ENCODE measurements at places on chromosomes 5 and 9.

GRCh38 chr5:31329715-31330114 is 136.2 kb downstream of the CDH6 start:
- no peak for DNase-seq

GRCh38 chr9:7137040-7137439 is 379.3 kb downstream of the KDM4C start:
- DNase-seq = no peak

GRCh38 chr5:114185274-114185673 is 176.6 kb upstream of the KCNN2 start:
- no peak for DNase-seq

- no peak for DNase-seq
Observed at GRCh38 chr9:105030285-105030684, 102.3 kb upstream of the ABCA1 start.

GRCh38 chr5:159820692-159821091 is 95.6 kb upstream of the ADRA1B start:
- DNase-seq = no peak

GRCh38 chr5:169270827-169271226 is 30.1 kb downstream of the SLIT3 start:
- DNase-seq = no peak

GRCh38 chr5:142639455-142639854 is 46.4 kb downstream of the FGF1 start:
- DNase-seq = no peak

DNA sequence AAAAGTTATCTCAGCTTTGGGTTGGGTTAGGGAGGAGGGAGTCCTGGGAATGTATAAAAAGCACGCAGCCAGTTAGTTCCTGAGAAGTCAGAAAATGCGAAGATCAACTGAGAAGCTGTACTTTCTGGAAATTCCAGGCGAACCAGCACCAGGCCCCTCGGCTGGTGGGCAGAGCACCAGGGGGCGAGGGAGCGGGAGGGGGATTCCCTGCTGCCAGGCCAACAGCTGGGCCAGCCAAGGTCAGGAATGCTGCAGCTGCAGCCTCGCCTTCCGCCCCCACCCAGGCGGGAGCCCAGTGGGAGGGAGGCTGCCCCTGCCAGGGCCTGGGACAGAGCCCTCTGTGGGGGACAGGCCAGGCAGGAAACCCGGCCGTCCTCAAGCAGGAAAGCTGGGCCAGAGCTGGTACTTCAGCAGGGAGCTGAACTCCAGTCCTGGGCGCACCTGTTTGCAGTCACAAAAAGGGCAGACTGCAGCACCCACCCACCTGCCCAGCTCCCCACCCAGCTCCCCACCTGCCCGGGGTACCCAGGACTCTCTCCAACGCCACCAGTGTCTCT is 35.5 kb downstream of the VAV2 start:
- DNase-seq = no peak

DNA sequence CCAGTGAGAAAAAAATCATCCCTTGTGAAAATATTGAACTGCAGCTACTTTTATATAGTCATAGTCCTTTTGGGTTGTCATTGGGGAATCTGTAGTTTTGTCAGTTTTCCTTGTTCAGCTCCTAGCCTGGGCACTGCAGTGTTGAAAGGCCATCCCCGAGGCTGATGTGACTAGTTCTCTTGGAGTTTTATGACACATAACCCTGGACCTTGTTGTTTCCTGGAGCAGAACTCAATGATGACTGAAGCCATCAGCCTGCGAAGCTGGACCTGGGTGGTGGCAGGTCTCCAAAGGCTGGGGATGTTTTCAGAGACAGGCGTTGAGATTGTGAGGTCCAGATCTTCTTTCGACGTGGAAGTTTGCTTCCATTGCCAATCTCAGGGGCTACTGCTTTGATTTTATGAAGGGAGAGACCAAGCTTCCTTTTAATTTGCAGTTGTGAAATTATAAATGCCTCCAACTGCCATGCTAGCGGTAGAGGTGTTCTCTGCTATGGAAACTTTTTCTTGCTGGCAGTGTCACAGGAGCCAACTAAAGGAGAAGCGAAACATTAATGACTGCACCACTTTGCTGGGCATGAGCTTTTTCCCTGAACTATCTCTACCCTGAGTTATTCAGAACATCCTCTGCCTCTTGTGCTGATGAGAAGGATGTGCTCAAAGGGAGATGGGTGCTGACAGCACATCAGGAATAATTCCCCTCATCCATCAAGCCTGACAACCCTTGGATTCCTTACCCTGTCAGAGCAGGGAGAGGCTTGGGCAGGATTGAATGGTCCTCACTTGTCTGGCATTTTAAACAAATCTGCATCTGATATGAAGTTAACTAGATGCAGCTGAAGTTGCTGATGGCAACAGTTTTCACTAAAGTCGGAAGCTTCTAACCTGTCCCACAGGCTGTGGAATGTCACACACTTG is 209.6 kb downstream of the MAST4 start:
- DNase-seq = no peak

GRCh38 chr5:143755966-143756365 is 56.0 kb upstream of the HMHB1 start:
- no peak for DNase-seq

- DNase-seq = no peak
Observed at GRCh38 chr9:117224695-117225094, 190.2 kb downstream of the ASTN2 start.

DNA sequence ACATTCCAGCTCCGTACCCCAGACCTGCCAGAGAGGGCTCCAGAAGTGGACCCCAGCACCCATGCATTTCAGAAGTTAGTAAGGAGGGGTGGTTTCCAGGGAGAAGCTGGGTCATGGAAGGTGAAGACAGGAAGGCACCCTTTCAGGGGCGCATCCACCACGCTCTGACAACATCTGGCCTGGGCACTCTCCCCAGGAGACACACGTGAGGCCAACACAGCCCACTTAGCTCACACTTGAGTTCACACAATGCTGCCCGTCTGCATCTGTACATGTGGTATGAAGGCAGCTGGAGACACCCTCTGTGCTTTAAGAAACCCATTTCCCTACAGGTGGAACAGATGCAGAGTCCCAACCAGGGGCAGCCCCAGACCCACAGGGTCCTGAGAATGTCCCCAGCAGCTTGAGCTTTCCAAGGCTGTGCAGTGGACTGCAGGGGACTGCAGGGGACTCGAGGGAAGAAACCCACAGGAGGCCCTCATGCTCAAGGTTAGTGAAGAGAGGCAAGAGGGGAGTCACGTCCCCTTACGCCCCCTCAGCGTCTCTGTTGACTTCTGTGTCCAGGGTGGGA is 326.8 kb upstream of the IRX1 start:
- no peak for DNase-seq

- no peak for DNase-seq
Observed at GRCh38 chr9:35254237-35254636, 92.4 kb downstream of the UNC13B start.

DNA sequence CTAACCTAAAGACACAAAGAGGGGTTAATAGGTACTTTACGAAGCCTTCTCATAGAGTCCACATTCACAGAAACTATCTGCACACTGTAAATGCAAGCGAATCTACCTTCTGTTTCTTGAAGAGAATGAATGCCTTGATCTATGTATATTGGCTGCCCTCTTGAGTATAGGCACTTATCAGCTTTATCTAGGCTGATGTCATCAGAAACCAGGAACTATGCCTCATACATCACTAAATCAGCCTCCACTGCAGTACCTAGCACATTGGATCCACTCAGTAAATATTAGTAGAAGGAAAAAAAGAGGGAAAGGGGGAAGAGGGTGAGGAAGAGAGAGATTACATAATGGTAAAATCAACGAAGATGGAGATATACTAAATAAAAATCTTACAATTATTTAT is 477.1 kb downstream of the CAAP1 start:
- DNase-seq = no peak

GRCh38 chr5:125394661-125395280 is 648.3 kb upstream of the ZNF608 start:
- no peak for DNase-seq

GRCh38 chr9:120555839-120556238 is 24.1 kb downstream of the CDK5RAP2 start:
- no peak for DNase-seq

DNA sequence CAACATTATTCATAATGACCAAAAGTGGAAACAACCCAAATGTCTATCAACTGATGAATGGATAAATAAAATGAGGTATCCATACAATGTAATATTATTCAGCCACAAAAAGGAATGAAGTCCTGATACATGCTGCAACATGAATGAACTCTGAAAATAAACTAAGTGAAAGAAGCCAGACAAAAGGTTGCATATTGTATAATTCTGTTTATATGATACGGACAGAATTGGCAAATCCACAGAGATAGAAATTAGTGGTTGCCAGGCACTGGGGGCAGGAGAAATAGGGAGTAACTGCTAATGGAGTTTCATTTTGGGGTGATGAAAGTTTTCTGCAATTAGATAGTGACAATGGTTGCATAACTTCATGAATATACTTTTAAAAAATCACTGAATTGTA is 47.0 kb downstream of the KIF24 start:
- DNase-seq = no peak

- DNase-seq = no peak
Observed at GRCh38 chr9:34547960-34548611, 25.3 kb upstream of the ENHO start.

DNA sequence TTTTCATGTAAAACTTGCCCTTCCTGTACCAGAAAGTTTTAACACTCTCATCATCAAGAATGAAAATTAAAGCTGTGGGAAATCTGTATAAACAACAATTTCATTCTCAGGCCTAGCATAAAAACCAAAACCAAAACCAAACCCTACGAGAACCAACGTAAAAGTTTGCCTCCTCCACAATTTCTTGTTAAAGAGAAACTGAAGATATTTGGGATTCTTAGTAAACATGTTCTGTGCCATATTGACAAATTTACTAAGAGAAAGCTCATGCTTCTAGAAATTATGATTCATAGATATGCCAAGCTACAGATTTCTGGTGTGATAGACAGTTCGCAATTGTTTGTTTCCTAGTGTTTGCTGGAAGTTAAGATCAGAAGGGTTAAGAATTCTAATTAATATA is 801.0 kb upstream of the NUDT12 start:
- no peak for DNase-seq

GRCh38 chr5:41452506-41452905 is 57.9 kb downstream of the PLCXD3 start:
- DNase-seq = no peak

- no peak for DNase-seq
Observed at GRCh38 chr5:172622091-172623046, 18.7 kb upstream of the NEURL1B start.

DNA sequence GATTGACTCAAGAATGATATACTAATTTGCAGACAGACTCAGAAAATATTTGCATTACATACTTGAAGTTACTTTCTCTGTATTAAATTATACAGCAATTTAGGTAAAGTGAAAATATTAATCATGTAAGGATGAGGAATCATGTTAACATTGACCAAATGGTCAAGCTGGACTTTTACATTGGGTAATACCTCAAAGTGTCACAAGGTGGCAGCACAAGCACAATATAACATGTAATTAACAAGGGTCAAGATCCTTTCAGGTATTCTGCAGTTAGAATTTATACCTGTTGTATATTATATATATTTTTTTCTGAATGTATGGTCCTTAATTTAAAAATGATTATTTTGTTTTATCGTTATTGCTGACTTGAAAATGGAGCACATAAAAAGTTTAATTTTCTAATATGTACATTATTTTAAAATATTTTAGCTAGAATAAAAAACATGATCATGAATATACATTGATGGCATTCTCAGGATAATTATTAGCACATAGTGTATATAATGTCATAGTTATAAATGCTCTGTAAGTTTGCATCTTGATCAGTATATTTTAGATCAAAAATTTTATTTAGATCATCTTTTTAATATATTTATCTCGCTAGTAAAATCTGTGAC is 8.6 kb downstream of the HAPLN1 start:
- peak; percentile 33 for DNase-seq

DNA sequence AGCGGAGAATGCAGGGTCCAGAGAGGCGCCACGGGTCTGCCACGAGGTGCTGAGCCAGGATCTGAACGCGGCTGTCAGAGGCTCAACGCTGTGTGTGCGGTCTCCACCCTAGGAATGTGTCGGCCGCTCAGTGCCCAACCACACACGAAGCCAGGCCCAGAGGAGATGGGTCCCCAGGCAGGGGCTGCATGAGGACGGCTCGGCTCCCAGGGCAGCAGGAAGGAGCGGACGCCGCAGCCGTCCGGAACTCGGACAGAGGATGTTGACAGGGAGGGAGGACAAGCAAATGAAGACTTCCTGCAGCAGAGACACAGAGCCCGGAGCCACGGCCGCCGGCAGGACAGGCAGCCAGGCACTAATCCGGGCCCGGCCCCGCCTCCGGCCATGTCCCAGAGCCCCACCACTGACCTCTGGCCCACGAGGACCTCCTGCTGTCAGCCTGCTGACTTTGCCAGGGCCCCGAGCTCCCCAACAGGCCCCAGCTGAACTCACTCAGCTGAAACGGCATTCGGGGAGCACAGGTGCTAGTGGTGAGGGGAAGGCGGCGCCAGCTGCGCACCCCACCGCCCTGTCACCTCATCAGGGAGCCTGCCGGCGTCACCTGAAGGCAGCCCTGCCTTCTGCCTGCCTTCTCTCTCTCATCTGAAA is 12.7 kb downstream of the VAV2 start:
- no peak for DNase-seq

DNA sequence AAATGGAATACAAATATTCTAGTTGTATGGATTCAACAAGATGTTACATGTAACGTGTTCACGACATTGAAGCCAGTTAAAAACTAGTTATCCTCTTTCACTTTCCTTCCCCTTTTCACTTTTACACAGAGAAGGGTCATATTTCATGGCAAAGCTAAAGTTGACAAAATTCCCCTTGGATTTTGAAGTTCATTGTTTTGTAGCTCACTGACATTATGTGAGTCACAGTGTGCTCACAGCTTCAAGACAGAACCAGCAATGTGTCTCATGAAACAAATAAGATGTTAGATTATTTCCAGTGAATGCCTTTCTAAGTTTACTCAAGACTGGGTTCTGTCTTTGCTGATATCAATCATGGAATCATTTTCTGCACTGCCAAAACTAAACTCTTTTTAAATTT is 535.5 kb upstream of the GRIN3A start:
- no peak for DNase-seq

GRCh38 chr5:167916706-167917105 is 374.7 kb upstream of the WWC1 start:
- DNase-seq = no peak

GRCh38 chr5:76715736-76716455 is at the start of gene F2R:
TSS of gene F2R (plus strand) at chr5:76716126. CDS start at chr5:76716308, 182 bp downstream.
- DNase-seq = peak; percentile 43

Measured in CD4-positive, alpha-beta T cell treated with Interferon alpha-2 for 1 hour (primary cell).